ENCODE measurements at places on chromosomes 4 and X.

GRCh38 chr4:152294765-152295164 lies 241.1 kb downstream of the FBXW7 start:
- no peak for DNase-seq

DNA sequence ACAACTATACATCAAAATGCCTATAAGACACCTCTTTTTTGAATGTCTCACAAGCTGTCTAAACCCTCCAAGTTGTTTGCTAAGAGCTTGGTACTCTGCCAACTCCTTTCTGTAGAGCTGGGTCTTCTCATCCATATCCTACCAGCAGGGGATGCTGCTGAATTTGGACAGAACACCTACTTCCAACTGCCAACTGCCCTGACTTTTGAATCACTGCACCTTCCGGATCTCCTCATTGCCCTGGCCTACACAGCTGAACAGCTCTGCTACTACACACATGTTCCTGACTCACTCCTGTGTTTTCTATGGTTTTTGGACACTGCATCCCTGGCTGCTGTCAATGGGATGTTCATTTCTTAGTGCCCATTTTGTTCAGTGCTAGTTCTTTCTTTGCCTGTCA lies 18.7 kb downstream of the FAM184B start:
- DNase-seq: no peak

GRCh38 chrX:120752431-120753082 lies 122.7 kb upstream of the C1GALT1C1 start:
- no peak for DNase-seq

GRCh38 chrX:39724544-39724943 lies 373.2 kb downstream of the BCOR start:
- DNase-seq: no peak

DNA sequence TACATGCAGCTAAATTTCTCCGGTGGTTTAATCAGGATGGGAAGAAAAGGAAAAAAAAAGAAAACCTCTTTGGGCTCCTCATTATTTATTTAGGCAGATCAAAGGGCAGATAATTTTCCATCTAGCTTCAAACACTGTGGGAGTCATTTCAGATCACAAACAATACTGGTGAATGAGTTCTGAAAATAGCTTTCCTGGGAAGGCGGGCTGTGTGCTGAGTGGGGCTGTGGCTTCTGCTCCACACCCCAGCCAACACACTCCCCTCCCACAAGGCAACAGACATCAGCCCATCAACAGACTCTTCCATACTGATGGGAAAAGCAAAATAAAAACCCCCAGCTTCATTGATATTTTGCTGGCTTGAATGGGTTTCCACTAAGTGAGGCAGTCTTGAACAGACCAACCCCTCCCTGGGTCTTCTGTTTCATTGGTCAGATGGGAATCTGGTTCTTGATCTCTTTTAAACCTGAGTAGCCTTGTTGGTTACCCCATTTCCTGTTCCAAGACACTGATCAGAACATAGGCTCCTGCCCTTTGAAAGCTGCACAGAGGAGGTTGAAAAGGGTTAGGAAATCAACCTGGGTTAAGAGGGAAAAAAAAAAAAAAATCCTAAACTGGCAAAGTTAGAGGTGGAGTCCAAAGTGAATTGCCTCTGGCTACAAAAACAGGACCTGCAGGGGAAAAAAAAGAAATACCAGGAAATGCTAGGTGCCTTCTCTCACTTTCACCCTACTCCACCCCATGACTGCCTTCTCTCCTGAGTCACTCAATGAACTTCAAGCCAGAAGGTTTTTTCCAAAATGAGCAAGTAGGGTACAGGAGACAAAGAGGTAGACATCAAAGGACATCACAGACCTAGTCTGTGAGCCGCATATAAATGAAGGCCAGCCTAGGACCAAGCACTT lies 20.0 kb downstream of the AMOT start:
- no peak for DNase-seq

- DNase-seq: no peak
These were observed 383.6 kb downstream of the ADGRL3 start for GRCh38 chr4:61583696-61584095.

DNA sequence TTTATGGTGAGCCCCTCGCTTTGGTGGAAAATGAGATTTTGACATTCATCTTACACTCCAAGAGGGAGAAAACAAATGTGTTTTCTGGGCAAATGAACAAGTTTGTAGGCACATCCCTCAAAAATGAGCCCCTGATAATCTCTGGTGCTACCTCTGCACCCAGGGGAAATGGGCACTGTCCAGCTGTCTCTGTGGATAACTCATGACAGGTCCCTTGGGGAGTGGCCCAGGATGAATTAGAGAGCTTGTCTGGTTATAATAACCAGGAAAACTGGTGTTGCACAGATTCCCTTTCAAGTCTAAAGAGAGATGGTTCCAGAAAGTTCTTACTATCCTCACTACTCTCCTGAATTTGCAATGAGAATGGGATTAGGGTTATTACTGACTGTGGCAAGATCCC lies 7.5 kb downstream of the RASL11B start:
- DNase-seq: no peak
